ENCODE measurements at places on chromosomes 7 and 10.

DNA sequence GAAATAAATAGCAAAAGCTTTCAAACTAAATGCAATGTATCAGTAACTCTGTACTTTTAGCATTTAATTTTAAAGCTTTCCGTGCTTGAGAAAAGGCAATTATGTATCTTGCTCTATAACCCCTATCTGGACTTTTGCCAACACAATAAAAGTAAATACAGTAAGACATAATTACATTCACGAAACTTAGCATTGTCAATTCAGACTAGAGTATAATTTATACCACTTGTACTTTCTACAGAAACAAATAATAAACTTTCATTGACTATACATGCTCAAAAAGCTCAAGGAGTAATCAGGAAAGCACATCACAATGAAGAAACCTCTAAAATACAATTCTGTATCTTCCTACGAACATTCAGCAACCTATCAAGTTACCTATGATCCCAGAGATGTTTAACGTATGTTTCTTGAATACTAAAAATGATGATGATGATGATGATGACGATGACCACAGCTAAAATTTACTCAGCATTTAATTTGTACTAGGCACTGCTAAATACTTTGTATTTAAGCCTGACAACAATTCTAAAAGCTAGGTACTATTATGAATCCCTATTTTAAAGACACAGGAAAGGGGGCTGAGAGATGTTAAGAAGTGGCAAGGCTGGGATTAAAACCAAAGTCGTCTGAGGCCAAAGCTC lies 44.9 kb downstream of the MINDY3 start:
- no peak for DNase-seq

DNA sequence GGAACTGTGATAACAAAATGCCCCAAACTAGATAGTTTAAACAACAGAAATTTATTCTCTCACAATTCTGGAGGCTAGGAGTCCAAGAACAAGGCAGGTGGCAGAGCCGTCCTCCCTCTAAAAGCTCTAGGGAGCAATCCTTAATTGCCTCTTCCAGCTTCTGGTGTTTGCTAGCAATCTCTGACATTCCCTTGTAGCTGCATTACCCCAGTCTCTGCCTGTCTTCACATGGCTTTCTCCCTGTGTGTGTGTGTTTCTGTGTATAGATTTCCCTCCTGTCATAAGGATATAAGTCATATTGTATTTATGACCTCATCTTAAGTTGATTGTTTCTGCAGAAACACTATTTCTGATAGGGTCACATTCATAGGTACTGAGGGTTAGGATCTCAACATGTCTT lies 177.5 kb downstream of the WNT2 start:
- DNase-seq, result no peak

DNA sequence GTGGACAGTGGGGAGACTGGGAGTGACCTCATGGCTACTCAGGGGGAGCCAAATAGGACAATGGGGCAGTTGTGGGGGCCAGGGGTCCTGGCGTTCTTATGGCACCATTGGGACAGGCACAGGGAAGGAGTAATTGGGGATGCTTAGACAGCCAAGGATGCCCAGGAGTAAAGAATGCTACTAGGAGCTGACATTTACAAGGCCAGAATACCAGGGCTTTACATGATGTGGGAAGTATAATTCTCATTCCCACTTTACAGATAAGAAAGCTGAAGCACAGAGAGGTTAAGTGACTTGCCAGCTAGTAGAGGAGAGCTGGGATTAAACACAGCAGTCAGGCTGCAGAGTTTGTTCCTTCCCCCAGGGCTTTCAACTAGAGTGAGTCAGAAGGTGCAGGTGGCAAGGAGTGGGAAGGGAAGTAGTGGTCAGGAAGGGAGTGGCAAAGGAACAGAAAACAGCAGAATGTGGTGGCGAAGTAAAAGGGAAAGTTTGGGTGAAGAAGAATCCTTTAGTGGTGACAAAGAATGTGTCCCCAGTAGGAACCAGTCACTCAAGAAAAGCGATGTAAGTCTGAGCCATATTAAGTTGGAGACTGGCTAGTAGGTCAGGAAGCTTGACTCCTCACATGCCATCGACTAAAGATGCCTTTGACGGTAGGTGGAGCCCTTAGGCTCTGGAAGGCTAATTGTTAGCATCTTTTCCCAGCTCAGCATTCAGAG lies 32.8 kb downstream of the CPVL start:
- no peak for DNase-seq

- DNase-seq, result no peak
These were observed 438.3 kb downstream of the RPS24 start for GRCh38 chr10:78471723-78472550.

GRCh38 chr7:108002726-108003598 lies at the start of gene LAMB1:
LAMB1 (minus strand) TSS chr7:108003161; CDS start chr7:108002885, 276 bp downstream.
- DNase-seq, result no peak

- DNase-seq, result no peak
These were observed 30.6 kb downstream of the RBM17 start for GRCh38 chr10:6119423-6119822.

GRCh38 chr7:94008537-94008936 lies 4.4 kb upstream of the BET1 start:
- no peak for DNase-seq

DNA sequence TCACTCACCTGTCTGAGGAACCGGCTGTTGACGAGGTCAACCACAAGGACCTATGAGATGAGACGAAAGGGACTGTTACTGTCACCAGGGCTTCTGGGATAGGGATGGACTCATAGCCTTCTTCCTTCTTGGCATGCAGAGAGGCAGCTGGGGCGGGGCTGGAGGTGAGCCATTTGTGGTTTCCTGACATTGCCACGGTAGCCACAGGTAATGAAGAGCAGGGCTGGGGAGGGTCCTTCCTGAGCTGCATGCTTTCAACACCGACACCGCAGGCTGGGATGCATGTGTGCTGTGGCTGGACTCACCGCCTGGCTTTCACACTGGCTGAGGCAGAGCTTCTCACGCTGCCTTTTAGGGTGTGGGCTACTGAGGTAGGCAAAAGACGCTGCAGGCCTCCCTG lies 46.4 kb upstream of the MKRN1 start:
- no peak for DNase-seq

- DNase-seq, result no peak
These were observed 122.3 kb downstream of the ACTR3B start for GRCh38 chr7:152881893-152882292.

DNA sequence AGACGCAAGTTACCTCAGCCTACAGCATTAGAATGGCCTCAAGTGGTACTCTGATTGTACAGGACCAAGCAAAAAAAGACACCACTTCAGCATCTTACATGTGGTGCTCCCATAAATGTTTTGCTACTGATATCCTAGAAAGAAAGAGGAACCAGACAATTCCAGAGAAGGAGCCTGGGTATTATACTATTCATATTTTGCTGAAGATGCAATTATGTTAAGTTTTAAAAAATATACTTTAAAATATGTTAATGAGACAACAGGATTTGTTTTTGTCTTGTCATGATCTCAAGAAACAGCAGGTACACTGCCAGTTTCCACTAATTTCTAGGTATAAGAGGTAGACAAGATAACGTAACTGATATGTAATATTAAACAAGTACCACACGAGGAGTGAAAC lies 92.6 kb downstream of the JMJD1C start:
- DNase-seq, result no peak

DNA sequence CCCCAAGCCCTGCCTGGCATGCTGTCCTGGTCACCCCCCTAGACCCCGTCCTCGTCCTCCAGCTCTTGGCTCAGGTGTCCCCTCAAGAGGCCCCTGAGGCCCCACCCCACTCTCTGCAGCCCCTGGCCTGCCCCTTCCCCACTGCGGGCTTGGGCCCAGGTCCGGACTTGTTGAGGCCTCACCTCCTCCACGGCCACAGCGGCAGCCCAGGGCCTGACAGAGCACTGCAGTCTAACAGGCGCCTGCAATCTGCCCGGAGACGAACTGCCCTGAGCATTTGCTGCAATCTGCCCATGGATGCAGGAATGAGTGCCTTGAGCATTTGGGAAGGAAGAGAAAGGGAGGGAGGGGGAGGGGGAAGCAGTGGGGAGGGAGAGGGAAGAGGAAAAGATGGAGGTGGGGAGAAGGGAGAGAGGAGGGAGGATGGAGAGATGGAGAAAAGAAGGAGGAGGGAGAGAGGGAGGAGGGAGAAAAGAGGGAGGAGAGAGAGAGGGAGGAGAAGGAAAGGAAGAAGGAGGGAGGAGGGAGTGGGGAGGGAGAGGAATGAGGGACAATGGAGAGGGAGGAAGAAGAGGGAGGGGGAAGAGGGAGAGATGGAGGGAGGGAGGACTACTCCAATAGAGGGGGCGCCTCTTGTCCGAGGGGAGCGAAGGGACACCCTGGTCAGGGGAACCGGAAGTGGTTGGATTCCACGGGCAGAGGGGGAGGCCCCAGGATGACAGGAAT lies 73.9 kb downstream of the PDGFA start:
- DNase-seq, result no peak

DNA sequence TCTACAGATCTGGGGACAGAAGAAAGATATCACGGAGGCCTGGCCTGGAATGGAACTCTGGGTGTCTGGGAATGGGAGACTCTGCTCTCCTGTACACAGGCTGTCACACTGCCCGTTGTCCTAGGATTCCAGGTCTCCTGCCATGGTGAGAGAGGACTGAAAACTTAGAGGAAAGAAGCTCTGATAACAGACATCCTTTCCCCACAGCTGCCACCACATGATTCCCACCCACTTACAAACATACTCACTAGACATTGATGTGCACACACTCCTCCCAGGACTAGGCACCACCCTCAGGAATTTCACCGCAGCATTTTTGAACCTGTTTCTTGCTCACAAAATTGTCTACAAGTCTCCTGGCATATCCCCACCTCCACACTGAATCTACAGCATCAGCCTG lies 5.7 kb downstream of the ZNF92 start:
- DNase-seq, result no peak

- DNase-seq, result no peak
These were observed 16.1 kb downstream of the MYOF start for GRCh38 chr10:93465806-93466675.

- DNase-seq, result no peak
These were observed 101.1 kb downstream of the GPR85 start for GRCh38 chr7:112985377-112985987.

DNA sequence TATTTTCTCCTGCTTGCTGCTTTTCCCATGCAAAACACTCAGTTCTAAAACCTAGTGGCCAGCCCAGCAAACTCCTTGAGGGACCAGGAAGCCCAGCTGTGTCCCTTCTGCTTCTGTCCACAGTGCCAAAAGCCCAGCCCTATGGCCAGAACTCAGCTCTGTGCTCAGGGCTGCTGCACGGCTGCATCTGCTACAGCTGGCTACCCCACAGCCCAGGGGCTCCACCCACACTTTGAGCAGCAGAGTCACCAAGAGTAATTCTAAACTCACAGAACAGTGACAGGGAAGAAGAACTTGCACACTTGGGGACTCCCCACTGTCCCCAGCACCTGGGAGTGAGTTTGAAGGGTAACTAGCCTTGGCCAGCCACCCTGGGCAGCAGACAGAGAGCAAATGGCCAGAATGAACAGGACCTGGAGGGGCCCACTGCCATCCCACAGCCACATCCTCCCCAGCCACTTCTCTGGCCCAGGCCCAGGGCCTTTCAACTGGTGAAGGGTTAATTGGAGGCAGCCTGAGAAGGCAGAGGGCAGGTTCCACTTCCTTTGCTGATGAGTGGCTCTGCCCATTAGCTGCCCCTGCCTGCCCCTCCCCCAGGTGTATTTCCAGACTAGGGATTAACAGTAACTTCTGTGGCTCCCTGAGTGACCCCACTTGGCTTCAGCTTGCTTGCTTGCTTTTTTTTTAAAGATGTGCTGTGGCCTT lies 28.1 kb upstream of the TRIM8 start:
- DNase-seq, result no peak

DNA sequence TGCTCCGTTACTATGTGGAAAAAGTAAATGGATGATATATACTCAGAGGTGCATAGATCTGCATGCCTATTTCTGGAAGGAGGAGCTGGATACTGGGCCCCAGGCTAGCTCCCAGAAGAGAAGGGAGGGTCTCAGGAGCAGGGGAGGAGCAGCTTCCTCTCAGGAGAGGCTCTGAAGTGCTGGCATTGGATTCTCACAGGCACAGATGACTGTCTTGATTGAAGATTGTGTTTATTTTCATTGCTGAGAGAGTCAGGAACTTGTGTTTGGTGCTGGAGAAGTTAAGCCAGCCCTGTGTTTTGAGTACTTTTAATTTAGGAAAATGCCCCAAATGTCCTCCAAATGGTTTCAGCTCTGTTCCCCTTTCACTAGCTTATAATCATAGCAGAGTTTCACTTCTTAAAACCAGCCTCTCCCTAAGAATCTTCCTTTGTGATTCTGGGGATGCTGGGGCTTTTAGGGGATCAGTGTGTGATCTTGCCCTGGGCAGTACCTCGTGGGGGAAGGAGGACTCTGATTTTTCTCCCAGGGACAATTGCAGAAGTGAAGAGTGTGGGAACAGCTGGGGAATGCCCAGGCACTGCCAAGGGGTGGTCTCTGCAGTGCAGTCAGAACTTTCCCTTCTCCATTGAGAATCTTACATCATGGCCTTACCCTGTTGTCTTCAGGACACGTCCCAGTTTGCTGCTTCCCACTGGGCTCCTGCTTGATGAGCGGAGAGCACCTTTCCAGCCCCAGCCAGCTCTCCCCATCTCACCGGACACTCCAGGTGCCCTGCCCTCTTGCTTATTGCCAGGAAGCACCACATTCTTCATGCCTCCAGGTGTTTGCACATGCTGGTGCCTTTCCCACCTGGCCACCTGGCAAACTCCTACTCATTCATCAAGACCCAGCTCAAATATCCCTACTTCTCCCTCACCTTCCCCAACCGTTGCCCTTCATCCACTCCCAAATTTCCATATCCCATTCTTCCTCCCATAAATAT lies 102.8 kb downstream of the ARHGAP22 start:
- DNase-seq, result no peak

DNA sequence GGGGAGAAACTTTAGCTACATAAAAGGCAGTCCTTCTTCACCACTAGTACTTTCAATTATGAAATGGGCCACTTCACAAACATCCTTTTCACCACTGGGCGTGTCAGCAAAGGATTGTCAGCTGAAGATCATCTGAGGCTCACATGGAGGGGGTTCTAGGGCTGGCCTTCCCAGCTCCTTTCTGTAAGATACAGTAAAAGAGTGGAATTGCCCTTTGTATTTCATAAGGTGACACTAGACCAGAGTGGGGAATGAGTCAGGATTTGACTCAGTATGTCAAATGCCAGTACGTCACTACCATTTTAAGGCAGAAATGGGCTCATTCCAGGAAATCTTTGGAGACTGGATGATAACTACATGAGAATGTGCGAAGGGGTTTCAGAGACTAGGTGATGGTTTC lies 21.2 kb upstream of the BLOC1S2 start:
- no peak for DNase-seq

DNA sequence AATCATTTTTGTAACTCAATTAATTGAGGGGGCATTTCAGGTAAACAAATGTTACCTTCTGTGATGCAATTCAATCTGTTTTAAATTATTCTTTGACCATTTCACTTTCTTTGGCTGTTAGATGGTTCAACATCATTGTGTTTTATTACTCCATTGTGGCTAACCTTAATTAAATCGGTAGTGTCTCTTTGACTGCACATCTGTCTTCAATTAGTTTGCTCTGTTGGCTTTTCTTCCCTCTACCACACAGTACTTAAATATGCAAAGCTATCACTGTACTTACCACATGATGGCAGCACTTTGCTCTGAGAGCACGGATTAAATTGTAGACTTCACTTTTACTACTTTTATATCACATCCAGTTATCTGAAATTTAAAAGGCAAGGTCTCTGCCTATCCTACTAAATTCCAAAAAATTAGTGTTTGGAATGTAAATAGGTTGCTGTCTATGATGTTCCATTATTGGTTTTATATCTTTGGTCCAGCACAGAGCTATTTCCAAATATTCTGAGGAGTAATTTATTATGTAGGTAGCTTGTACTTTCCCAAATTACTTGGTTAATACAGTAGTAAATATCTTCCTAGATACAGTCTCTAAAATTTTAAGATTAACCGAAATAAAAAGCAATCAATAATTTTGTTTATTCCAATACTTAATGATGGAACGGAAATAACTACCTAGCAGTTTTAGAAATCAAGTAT lies 352.0 kb downstream of the PCLO start:
- DNase-seq, result no peak

All from activated CD8-positive, alpha-beta memory T cell treated with anti-CD3 and anti-CD28 coated beads for 48 hours (primary cell).